ENCODE measurements at places on chromosomes 2 and 18.

DNA sequence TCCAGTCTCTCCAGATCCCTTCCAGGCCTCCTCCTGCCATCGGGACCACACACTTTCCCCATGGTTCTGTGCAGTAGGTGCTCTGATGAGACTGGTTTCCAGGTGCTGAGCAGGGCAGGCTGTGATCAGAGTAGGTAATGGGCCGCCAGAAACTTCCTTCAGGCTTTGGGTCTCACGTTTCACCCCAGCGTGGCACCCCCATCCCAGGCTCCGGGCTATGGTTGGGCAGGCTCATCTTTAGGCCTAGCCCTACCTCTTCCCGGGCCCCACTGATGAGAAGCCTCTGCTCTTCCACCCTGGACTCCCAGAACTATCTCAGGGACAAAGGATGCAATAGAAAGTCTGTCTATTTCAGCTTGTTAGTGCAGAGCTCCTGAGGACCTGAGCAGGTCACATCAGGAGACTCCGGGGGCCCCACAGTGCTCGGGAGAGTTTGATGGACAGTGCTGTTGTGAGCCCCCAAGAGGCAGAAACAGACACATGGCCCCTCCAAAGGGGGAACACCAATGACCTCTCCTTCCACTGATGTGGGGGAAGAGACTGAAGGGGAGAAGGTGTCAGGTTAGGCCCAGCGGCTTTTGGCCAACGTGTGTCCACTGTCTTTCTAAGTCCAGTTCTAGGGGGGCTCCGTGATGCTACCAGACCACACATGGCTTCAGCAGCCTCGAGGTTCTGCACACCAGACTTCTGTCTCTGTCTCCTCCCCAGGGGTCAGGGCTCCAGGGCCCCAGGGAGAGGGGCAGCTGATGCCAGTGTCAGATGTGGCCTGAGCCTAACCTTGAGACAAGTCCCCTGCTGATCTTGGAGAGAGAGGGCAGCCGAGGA is 5.8 kb upstream of the PROM2 start:
- DNase-seq: no peak

GRCh38 chr2:226578373-226578772 is 221.2 kb downstream of the IRS1 start:
- no peak for DNase-seq

- DNase-seq: peak; percentile 64
Observed at GRCh38 chr2:174546519-174547506, 50.8 kb downstream of the WIPF1 start.

- DNase-seq: no peak
Observed at GRCh38 chr2:149648282-149649030, 60.9 kb upstream of the MMADHC start.

GRCh38 chr2:18536100-18536499 is 24.4 kb downstream of the RDH14 start:
- DNase-seq: no peak

DNA sequence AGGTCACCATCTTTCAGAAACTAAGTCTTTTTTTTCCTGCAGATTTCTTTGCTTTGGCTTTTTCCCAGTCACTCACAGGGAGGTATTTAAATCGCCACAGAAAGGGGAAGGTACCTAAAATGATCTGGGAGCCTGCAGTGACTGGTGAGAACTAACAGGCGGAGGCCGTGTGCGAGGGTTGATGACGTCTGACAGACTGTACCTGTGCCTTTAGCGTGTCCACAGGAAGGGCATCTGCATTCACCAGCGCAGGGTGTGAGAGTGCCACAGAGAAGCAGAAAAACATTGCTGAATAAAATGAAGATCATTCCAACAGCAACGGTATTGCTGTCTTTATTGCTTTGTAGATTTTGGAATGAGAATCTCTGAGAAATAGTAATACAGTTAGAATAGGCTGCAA is 5.7 kb downstream of the CTDP1 start:
- no peak for DNase-seq

- no peak for DNase-seq
Observed at GRCh38 chr2:138157372-138157771, 193.1 kb downstream of the HNMT start.

Measured in iPS DF 19.7 (cell line).